ENCODE measurements at places on chromosomes 2 and 18. TPM values are rescaled to one million over a fixed set of nuclear protein-coding genes. Genes with fewer than 3 reads are reported as not detected.
A peak's percentile ranks its signal among the peaks of the same experiment; 100 is the strongest.

DNA sequence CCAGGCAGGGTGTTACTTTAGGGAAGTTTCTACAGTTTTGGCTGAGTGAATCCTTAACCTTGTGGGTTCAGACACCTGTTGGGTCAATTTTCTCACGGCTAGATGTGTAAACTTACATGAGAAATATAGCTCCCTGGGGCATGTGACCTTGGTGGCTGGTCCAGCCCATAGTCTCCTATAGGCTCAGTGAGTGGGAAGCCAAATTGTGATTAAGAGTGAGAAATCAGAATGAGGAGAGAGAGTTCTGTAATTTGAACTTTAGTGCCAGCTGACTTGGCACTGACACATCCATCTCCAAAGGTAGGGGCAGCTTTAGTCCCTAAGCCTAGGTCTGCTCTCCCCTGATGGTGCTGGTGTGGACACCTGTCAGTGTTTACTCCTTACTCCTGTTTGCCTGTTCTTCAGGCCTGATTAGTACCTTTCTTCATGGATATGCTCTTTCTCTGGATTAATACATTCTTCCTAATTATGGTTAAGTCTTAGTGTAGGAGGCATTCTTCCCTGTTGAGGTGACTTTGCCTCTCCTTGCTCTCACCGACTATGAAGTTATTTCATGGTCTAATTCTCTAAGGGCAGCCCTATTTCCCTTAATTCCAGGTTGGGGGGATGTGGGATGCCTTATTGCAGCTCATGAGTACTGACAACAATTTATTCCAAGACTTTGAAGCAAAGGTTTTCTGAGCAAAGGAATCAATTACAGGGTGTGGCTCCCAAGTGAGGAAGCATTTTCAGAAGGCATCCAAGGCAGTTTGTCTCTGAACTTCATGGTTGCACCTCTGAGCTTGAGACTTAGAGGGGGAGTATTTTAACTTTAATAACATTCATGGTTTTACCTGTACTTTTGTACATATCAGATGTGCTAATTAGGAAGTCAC lies 177.3 kb downstream of the DYSF start:
- no peak overlapping the region for H3K4me3 ChIP-seq
- no peaks in the 10 kb centered on the region for H3K27me3 ChIP-seq
- no peaks in the 10 kb centered on the region for H3K4me1 ChIP-seq
- no peak for DNase-seq
- no peaks in the 10 kb centered on the region for H3K36me3 ChIP-seq
- H3K27ac ChIP-seq: no peak overlapping the region

DNA sequence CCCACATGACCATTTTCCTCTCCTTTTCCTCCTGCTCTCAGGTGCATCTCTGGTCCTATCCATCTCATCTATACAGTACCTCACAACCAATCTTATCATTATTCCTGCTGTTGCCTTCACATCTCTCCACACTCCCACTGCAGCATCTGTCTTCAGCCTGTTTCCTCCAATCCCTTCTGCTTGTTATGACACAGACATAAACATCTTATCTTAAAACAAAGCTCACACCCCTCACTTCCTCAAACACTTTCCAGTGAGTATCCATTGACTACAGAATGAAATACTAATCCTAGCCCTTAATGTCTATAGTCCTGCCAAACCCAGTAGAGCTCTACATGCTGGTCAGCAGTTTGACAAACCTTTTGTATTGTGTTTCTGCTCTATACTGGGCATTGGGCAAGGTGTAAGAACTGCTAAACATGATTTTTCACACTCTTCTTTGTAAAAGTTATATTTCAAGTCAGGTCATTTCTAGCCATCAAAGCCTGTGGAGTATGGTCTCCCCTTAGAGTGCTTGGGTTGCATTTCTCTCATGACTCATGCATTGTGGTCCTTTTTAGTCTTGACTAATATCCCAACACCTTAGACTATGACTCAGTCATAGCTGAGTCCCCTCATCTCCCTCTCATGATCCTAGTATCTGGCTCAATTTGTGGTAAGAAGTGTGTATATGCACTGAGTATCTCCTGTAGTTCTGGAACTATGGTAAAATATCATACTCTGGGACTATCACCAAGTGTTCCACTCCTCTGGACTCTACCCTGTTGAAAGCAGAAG lies 187.0 kb downstream of the CYRIA start:
- H3K27me3 ChIP-seq: no peaks in the 10 kb centered on the region
- H3K4me3 ChIP-seq: no peak overlapping the region
- no peak for DNase-seq
- H3K36me3 ChIP-seq: no peaks in the 10 kb centered on the region
- no peaks in the 10 kb centered on the region for H3K4me1 ChIP-seq
- no peak overlapping the region for H3K27ac ChIP-seq

- no peaks in the 10 kb centered on the region for H3K36me3 ChIP-seq
- DNase-seq: no peak
- H3K4me1 ChIP-seq: no peaks in the 10 kb centered on the region
- no peak overlapping the region for H3K4me3 ChIP-seq
- H3K27ac ChIP-seq: no peak overlapping the region
Observed at GRCh38 chr2:40317046-40317445, 134.8 kb downstream of the SLC8A1 start.

DNA sequence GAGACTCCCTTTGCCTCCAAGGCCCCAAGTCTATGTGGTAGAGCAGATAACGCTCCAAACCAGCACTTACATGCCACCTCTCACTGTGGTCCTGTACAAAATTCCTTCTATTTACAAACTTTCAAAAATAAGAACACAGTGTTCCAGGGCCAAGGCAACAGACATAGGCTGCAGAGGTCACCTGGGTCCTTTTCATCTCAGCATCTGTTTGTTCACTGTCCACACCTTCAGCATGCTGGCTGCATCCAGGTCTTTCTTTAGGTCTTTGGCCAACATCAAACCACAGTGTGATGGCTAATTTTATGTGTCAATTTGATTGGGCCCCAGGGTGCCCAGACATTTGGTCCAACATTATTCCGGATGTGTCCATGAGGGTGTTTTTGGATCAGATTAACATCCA lies 20.0 kb upstream of the INO80C start:
- no peak overlapping the region for H3K27ac ChIP-seq
- no peak for DNase-seq
- no peaks in the 10 kb centered on the region for H3K27me3 ChIP-seq

DNA sequence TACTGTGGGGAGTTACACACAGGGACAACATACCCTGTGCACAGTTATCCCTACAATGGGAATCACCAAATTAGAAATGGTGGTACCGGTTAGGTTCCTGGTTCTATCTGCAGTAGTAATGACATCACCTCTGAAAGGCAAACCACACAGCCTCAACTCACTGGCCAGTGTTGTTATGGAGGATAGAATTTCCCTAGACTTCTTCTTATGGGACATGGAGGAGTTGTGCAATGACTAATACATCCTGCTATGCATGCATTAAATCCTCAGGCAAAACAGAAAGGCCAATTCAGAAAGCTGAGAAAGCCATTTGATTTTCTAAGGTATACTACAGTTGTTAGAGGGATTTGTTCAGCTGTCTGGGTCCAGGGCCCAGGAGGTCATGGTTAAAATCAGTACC lies 439.3 kb downstream of the TMX3 start:
- H3K36me3 ChIP-seq: no peaks in the 10 kb centered on the region
- H3K27me3 ChIP-seq: no peaks in the 10 kb centered on the region
- no peak for DNase-seq
- no peak overlapping the region for H3K4me3 ChIP-seq
- H3K4me1 ChIP-seq: no peaks in the 10 kb centered on the region

GRCh38 chr2:177187631-177188312 lies 24.8 kb upstream of the HNRNPA3 start:
- DNase-seq: no peak
- no peak overlapping the region for H3K27ac ChIP-seq
- no peaks in the 10 kb centered on the region for H3K4me1 ChIP-seq
- no peaks in the 10 kb centered on the region for H3K27me3 ChIP-seq

GRCh38 chr2:170465241-170465640 lies 249.9 kb upstream of the SP5 start:
- no peak for DNase-seq
- no peaks in the 10 kb centered on the region for H3K27me3 ChIP-seq
- H3K27ac ChIP-seq: no peak overlapping the region
- H3K4me3 ChIP-seq: no peak overlapping the region

DNA sequence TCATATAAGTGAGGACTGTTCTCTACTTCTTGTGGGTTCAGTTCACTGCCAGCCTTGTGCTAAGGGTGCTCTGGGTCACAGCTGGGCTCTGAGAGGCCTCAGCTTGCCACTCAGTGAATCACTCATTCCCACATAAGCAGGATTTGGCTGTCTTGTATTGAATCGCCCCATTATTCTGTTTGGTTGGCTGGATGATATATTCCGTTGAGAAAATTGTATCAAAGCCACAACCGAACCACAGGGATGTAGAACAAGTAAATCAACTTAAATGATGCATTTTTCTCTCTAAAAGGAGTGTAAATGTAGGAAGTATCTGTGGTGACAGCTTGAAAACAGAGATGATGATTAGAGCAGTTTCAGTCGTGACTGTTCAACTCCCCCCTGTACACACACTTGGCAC lies 39.6 kb downstream of the TTC39C start:
- H3K36me3 ChIP-seq: no peaks in the 10 kb centered on the region
- DNase-seq: no peak
- H3K27me3 ChIP-seq: no peaks in the 10 kb centered on the region
- peak overlapping the region; percentile 7 for H3K4me3 ChIP-seq

GRCh38 chr2:158845859-158846258 lies 50.7 kb downstream of the DAPL1 start:
- no peak overlapping the region for H3K27ac ChIP-seq
- no peak for DNase-seq
- H3K4me3 ChIP-seq: no peak overlapping the region
- H3K4me1 ChIP-seq: no peaks in the 10 kb centered on the region

GRCh38 chr2:10564876-10565445 lies 116.8 kb upstream of the ODC1 start:
- H3K27ac ChIP-seq: no peak overlapping the region
- no peaks in the 10 kb centered on the region for H3K4me1 ChIP-seq
- no peak overlapping the region for H3K4me3 ChIP-seq
- H3K36me3 ChIP-seq: no peaks in the 10 kb centered on the region
- no peaks in the 10 kb centered on the region for H3K27me3 ChIP-seq

The RAB6C gene
- total RNA-seq: not detected

The SERPINB3 gene
- not detected for total RNA-seq

The ASTL gene
- total RNA-seq: 16.2 TPM
